Esophagus muscularis mucosa (tissue), 4 donors: ENCODE measurements at places on chromosomes 7 and 10. TPM values are rescaled to one million over a fixed set of nuclear protein-coding genes. Genes with fewer than 3 reads are reported as not detected.

DNA sequence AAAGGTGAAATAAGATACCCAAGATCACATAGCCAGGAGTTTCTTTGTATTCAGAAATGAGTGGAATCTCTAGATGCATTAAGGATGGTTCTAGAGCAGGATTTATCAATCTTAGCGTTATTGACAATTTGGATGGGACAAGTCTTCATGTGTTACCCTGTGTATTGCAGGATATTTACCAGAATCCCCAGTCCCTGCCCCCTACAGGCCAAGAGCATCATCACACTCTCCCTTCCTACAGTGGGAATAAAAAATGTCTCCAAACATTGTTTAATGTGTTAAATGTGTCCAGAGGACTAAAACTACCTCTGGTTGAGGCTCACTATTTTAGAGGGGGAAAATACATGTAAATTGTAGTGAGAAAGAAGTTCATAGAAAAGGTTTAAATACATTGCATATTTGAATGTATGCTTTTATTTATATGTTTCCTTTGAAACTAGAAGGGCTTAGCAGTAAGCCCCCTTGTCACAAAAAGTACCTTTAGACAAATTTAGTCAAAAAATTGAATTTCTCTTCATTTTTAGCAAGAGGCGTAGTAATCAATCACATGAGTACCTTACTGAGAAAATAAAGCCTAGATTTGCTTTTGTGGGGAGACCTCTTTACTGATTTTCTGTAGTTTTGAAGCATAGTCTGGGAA is 141.2 kb downstream of the MLLT10 start:
- H3K36me3 ChIP-seq, result peaks cover 9% of the 10 kb centered on the region
- no peak for DNase-seq
- no peak overlapping the region for H3K27ac ChIP-seq
- no peaks in the 10 kb centered on the region for H3K27me3 ChIP-seq

The ATP5F1C gene
- 264 TPM for total RNA-seq

- H3K27me3 ChIP-seq, result no peaks in the 10 kb centered on the region
- H3K4me1 ChIP-seq, result peaks cover 11% of the 10 kb centered on the region
- no peak overlapping the region for H3K4me3 ChIP-seq
- DNase-seq, result peak; percentile 72
Measured at GRCh38 chr10:91210435-91210834, 10.0 kb upstream of the PCGF5 start.

DNA sequence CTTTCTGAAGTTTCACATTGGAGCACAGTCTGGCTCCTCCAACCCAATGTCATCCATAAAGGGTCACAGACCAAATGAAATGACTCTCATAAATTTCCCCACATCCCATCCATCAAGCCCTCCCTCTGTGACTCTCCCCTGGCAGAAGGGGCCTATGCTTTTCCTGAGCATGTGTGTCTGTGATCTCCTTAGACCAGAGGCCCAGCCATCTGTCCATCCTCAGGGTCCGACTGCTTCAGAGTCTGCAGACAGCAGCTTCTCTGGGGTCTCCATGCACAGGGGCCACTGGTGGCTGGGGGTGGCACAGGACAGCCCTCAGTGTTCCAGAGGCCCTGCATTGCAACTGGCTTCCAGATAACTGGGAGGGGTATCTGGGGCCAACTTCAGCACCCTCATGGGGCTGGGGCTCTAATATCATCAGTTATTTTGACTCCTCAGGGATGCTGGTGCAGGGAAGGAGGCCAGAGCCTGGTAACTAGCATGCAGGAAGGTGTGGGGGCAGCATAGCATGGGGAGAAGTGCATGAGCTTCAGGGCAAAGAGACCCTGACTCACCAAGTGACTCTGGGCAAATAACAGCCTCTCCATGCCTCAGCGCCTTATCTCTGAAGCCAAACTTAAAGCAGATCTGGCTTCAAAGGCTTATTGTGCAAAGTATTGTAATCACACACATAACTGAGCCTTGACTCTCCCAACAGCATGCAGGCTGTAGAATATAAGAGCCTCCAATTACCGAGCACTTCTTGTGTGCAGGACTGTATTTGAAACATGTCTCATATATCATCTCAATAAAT is 266.9 kb downstream of the GRID1 start:
- H3K4me1 ChIP-seq, result no peaks in the 10 kb centered on the region
- no peak for DNase-seq
- no peaks in the 10 kb centered on the region for H3K27me3 ChIP-seq
- no peaks in the 10 kb centered on the region for H3K36me3 ChIP-seq
- no peak overlapping the region for H3K27ac ChIP-seq
- no peak overlapping the region for H3K4me3 ChIP-seq

GRCh38 chr7:101743995-101744360 is 73.4 kb upstream of the CUX1 start:
- H3K4me3 ChIP-seq, result peak overlapping the region; percentile 56
- H3K27me3 ChIP-seq, result no peaks in the 10 kb centered on the region
- H3K4me1 ChIP-seq, result peaks cover 14% of the 10 kb centered on the region
- DNase-seq, result no peak

The NUTM2D gene
- 3.4 TPM for total RNA-seq

The CYP2W1 gene
- not detected for total RNA-seq

The GOLGA7B gene
- 0.33 TPM for total RNA-seq

The SFRP5 gene
- 37.9 TPM for total RNA-seq

The MBLAC1 gene
- 3.1 TPM for total RNA-seq

- H3K27ac ChIP-seq, result no peak overlapping the region
- H3K4me1 ChIP-seq, result no peaks in the 10 kb centered on the region
- H3K27me3 ChIP-seq, result no peaks in the 10 kb centered on the region
- no peak overlapping the region for H3K4me3 ChIP-seq
Measured at GRCh38 chr10:61721431-61721830, 58.7 kb downstream of the CABCOCO1 start.

The PRDX3 gene
- 166 TPM for total RNA-seq

- peaks cover 19% of the 10 kb centered on the region for H3K4me1 ChIP-seq
- no peak overlapping the region for H3K27ac ChIP-seq
- no peaks in the 10 kb centered on the region for H3K36me3 ChIP-seq
- DNase-seq, result no peak
- H3K4me3 ChIP-seq, result no peak overlapping the region
- no peaks in the 10 kb centered on the region for H3K27me3 ChIP-seq
Measured at GRCh38 chr10:22631646-22632278, 82.6 kb downstream of the PIP4K2A start.

The MYH16 gene
- not detected for total RNA-seq

DNA sequence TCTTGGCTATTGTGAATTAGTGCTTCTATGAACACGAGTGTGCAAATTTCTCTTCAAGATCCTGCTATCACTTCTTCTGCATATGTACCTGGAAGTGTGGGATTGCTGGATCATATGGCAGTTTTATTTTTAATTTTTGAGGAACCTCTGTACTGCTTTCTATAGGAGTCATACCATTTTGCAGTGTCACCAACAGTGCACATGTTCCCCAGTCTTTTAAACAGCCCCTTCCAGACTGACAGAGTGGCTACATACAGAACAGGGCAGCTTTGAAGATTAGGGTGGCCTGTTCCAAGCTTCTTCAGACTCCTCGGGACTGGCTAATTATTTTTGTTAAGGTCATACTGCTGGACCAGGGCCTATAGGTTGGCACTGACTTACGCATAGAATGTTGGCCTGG is 82.9 kb downstream of the AUTS2 start:
- no peak overlapping the region for H3K27ac ChIP-seq
- peaks cover 73% of the 10 kb centered on the region for H3K4me1 ChIP-seq
- no peak for DNase-seq
- no peak overlapping the region for H3K4me3 ChIP-seq

DNA sequence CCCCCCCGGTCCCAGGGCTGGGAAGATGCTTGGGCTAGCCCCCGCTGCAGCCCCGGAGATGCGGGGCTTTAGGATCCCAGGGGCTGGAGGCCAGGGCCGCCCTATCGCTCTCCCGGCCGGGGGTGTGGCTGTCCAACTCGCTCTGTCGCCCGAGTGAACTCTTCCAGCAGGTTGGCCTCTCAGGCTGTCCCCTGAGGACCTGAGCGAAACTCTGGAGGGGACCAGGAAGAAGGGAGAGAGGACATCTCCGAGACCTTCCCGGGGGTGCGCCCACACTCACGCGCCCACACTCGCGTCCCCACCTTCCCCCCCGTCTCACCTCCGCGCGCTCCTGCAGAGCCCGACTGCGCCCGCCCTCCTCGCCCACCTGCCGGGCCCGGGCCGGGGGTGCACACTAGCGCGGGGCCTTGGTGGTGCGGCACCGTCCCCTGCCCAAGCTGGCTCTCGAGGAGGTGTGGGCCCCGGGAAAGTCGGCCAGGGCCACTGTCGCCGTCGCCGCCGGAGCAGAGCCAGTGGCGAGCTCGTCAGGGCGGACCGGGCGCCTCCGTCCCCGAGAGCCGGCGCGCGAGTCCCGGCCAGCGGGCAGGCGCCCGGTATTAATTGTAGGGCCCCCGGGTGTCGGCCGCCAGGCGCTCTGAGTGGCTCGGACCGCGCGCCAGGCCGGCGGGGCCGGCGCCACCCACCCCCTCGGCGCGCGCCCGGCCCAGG is 101.7 kb upstream of the SVIL start:
- no peak for DNase-seq
- H3K4me3 ChIP-seq, result peak overlapping the region; percentile 86
- no peaks in the 10 kb centered on the region for H3K4me1 ChIP-seq
- H3K27ac ChIP-seq, result peak overlapping the region; percentile 98
- H3K27me3 ChIP-seq, result no peaks in the 10 kb centered on the region
- H3K36me3 ChIP-seq, result peaks cover 5% of the 10 kb centered on the region

- peak overlapping the region; percentile 52 for H3K27ac ChIP-seq
- H3K4me3 ChIP-seq, result no peak overlapping the region
- H3K36me3 ChIP-seq, result no peaks in the 10 kb centered on the region
- H3K4me1 ChIP-seq, result peaks cover 27% of the 10 kb centered on the region
Measured at GRCh38 chr10:17835688-17836087, 26.5 kb downstream of the MRC1 start.

DNA sequence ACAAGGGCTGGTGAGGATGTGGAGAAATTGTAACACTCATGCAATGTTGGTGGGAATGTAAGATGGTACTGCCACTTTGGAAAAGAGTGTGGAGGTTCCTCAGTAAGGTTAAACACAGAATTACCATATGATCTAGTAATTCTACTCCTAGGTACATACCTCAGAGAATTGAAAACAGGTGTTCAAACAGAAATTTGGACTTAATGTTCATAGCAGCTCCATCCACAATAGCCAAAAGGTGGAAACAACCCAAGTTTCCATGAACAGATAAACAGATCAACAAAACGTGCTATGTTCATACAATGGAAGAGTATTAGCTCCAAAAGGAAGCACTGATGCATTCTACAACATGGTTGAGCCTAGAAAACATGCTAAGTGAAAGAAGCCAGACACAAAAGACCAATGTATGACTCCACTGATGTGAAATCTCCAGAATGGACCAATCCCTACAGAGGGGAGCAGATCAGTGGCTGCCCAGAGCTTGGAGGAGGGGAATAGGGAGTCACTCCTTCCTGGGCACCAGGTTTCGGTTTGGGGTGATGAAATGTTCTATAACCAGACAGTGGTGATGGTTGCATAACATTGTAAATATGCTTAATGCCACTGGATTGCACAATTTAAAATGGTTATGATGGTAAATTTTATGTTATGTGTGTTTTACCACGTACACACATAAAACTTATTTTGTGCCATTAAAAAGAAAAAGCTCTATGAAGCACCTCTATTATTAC is 5.7 kb upstream of the WDR86 start:
- DNase-seq, result no peak
- peaks cover 4% of the 10 kb centered on the region for H3K27me3 ChIP-seq
- no peak overlapping the region for H3K4me3 ChIP-seq
- peaks cover 4% of the 10 kb centered on the region for H3K4me1 ChIP-seq
- no peak overlapping the region for H3K27ac ChIP-seq

The HOXA1 gene
- total RNA-seq, result 1.4 TPM

DNA sequence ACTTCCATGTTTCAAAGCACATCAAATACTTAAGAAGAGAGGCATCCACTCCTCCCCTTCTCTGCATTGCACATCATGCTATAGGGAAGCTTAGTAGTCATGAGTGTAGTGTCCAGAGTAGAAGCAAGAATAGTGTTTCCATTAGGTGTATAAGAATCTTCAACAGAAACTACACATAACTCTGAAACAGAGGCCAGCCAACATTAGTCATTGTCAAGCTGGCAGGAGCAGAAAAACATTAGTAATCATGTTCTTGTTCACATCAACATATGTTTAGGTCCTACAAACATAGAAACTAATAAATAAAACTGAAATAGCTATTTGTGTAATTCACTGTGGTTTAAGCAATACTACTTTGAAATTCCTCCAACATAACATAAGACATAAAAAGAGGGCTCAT is 370.2 kb downstream of the PPP1R3A start:
- DNase-seq, result no peak
- H3K27ac ChIP-seq, result no peak overlapping the region
- no peaks in the 10 kb centered on the region for H3K4me1 ChIP-seq
- H3K36me3 ChIP-seq, result no peaks in the 10 kb centered on the region
- H3K27me3 ChIP-seq, result no peaks in the 10 kb centered on the region

DNA sequence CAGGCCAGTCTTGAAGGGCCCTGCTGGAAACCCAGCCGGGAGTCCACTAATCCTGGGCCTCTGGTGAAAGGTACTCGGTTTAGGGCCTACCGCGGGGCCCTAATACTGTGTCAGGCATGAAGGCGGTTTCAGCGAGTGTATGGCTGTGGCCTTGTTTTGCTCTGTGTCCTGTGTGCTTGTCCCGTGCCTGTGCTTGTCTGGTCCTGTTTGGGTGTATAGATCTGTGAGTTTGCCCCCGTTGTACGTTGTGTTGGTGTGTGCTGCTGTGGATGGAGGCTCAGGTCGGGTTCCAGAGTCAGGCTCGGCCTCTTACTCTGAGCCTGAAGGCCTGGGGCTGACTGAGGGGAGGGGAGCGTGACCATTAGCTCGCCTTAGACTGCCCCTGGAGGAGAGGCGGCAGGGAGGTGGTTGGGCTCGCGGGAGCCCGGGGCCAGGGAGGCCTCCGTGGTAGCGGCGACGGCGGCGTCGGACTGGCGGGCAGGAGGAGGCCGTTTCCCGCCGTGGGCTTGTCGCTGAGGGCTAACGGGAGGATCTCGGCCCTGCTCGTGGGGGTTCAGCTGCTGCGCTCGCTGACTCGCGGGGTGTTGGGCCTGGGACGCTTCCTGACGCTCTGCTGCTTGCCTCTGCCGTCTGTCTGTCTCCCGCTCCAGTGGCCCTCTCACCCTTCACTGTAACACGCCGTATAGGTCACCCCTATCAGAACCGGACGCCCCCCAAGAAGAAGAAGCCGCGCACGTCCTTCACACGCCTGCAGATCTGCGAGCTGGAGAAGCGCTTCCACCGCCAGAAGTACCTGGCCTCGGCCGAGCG is 2.6 kb downstream of the TLX1 start:
- H3K36me3 ChIP-seq, result no peaks in the 10 kb centered on the region
- DNase-seq, result no peak
- H3K27me3 ChIP-seq, result peaks cover 59% of the 10 kb centered on the region
- H3K27ac ChIP-seq, result no peak overlapping the region
